ENCODE measurements at places on chromosomes 1 and 21.

- no peak for DNase-seq
Measured at GRCh38 chr21:46202592-46203202, 18.4 kb upstream of the SPATC1L start.

- DNase-seq: no peak
Measured at GRCh38 chr1:77797991-77798390, 18.5 kb downstream of the MIGA1 start.

DNA sequence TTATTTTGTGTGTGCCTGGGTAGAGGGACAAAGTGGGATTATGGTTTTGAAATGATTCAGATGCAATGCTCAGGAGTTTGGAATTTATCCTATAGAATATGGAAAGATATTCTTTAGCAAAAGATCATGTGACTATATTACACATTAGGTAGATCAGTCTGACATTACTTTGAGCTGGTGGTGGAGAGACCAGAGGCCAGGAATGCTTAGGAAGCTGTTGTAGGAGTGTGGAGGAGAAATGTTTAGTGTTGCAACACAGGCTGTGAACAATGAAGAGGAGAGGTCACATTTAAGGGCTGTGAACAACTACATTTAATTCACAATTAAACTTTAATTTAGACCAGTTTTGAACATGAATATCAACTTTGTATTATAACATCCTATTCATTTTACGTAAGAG, 45.3 kb upstream of the PODN start:
- DNase-seq: no peak

- no peak for DNase-seq
Measured at GRCh38 chr1:230971771-230972170, 6.9 kb downstream of the TTC13 start.

GRCh38 chr1:43414634-43415223, 25.0 kb downstream of the SZT2 start:
- DNase-seq: peak; percentile 51

DNA sequence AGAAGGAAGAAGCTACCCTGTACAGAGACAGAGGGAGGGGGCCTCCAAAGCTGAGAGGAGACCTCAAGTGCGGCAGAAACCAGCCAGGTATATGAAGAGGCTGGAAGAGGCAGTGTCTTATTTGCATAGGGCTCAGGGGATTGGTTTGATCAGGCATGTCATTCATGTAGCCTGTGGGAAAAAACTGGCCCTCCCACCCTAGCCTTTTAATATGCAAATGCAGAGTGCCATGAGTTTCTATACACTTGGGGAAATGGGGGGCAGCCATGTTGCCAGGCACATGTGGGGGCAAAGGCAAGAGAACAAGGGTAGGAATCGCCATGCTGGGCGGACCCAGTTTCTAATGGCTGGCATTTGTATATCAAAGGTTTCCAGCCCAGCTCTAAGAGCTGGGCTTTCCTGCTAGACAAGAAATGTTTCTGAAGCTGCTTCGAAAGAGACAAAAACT, 172.7 kb downstream of the RASAL2 start:
- DNase-seq: no peak

DNA sequence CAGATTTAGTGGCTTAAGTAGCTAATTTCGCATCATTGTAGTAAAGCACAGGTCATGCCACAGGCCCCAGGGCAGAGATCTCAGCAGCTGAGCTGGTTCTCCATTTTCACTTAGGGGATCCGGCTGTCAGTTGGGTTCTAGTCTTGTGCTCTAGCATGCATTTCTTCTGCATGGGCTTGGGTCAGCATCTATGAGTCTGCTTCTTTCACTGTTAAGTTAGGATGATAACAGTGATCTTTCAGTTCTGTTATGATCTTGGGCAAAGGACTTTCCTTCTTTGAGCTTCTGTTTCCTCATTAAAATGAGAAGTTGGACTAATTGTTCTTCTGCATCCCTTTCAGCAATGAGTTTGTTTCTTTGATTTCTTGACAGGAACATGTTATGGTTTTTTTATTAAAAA, 123.6 kb upstream of the DNAH14 start:
- no peak for DNase-seq

Data from activated gamma-delta T cell treated with anti-CD3 and anti-CD28 coated beads, Interleukin-2, amount 50 U/mL, for 16 hours (primary cell).